ENCODE measurements at places on chromosomes 5 and 9. TPM values are rescaled to one million over a fixed set of nuclear protein-coding genes. Genes with fewer than 3 reads are reported as not detected.

DNA sequence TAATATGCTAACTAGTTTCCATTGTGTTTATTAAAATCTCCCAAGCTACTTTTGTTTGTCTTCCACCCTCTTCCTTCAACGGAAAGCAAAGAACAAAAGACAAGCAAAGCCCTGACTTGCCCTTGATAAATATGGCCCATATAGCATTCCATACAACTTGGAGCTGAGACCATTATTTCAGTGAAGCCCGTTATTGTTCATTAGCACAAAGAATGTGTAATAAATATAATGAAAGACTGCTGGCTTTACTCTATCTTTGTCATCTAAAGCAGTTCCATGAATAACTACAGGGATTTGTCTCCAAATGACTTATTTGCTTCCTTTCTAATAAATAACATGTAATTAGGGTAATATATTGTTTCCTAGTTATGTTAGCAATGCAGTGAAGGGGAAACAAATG lies 270.7 kb upstream of the TLE4 start:
- no peak for DNase-seq

DNA sequence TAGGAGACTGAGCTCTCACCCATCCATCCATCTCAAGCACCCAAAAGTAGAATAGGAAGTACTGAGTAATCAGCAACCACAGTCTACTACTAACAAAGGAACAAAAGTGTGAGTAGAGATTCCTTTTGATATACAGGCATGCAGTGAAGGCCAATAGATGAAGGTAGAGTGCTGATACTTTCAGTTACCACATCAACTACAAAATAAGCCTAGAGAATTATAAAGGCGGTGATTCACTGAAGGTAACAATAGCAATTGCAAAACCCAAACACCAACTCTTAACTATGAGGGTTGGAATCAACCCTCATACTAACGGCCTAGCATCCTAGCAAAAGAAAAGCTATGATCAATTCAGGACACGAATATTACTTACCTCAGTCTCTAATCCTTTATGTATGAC lies 992.6 kb downstream of the DNAH5 start:
- no peak for DNase-seq

- no peak for DNase-seq
Measured at GRCh38 chr5:18607570-18607969, 973.3 kb downstream of the TAF11L14 start.

The TAL2 gene
- total RNA-seq: not detected

DNA sequence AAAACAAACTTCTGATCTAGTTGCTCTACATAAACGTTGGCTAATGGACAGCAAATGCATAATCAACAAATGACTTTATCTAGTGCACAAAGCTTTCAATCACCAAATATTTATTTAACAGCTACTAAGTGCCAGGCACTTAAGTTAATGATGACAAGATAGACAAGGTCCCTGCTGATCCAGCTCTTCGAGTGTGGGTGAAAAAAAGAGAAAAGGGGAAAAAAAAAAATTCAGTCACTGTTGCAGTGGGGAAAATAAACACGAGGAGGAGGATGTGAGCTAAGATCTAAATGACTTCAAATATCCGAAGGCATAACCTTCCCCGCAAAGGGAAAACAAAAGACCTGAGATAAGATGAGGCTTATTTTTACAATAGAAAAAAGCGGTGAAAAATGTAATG lies 9.6 kb downstream of the PSIP1 start:
- no peak for DNase-seq
